ENCODE measurements at places on chromosomes 2 and 18.

- DNase-seq: peak; percentile 17
Observed at GRCh38 chr2:182594286-182594685, 121.8 kb upstream of the DNAJC10 start.

- DNase-seq: no peak
Observed at GRCh38 chr2:25316101-25316500, 25.6 kb downstream of the DNMT3A start.

DNA sequence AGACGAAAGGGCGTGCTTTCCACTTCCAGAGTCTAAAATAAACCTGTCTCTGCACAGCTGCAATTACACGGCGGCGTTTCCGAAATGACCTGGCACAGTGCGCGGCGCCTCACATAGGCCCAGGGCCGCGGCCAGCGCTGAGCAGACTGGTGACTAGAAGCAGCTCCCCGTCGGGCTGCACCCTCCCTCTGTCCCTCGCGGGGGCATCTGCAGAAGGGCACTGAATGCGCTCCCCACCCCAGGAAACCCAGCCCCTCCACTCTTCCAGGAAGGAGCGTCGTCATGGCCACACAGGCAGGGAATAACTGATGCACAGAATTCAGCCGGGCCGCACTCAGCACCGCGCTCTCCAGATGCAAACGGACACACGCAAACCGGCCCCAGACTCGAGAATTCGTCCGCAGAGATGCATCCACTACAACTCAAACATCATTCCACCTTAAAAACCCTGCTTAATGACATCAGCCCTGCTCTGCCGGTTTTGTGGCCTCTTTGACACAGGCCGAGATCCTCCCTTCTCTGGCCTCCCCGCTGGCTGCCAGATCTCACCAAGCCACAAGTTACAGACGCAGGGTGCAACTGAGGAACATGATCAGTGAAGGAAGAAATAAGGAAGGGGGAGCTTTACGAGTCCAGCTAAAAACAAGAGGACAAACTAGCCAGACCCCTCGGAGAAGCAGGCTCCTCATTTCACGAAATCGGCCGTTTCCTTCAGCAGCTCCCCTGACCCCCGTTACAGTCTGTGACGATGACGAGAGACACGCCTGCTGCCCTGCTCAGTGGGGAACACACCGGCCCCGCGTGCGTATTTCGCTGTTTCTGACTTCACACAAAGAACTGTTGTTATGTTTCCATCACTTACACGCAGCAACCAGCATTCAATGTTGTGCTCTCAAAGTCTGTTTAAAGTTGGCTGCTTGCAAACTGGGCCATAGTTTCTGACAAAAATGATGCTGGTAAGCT lies 40.2 kb downstream of the MBP start:
- no peak for DNase-seq

- no peak for DNase-seq
Observed at GRCh38 chr2:156332284-156332533, 312 bp downstream of the NR4A2 start.

DNA sequence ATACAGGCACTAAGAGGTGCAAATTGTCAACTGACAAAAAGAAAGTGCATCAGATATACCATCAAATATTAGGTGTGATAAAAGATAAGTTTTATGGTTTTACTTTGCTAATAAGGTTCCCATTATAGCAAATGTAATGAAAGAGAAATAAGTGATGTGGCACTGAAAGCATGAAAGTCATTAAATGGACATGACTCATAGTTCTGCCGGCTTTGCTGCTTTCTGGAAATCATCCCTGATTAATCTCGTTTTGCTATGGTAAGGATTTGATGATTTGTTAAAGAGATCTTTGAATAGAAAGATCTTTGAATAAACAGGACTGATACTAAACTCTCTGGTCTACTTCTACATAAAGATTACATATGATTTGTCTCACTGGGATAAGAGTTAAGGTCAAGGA lies 72.7 kb downstream of the CLIP4 start:
- DNase-seq: peak; percentile 38

- DNase-seq: peak; percentile 75
Observed at GRCh38 chr2:171410101-171410500, 23.7 kb downstream of the METTL8 start.

GRCh38 chr18:44181951-44182747 lies 498.5 kb upstream of the SETBP1 start:
- DNase-seq: no peak

GRCh38 chr2:238505119-238505891 lies 78.6 kb downstream of the ASB1 start:
- DNase-seq: no peak

- no peak for DNase-seq
Observed at GRCh38 chr2:171325886-171326585, 107.8 kb downstream of the METTL8 start.

DNA sequence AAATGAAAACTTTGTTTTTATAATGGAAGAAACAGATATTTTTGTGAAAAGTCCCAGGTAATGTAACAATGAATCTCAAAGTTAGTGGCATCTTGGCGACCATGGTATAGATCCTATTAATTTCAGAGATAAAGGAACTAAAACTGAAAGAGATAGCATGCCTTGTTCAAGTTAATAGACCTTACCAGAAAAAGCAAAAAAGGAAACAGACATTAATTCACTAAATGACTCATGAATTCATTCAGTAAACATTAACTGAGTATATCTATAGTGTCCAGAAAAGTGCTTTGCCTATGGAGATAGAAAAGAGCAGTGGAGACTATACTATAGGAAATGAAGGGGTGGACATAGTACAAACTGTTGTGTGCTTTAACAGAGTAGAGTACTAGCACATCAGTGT lies 763.3 kb downstream of the TRIB2 start:
- no peak for DNase-seq

DNA sequence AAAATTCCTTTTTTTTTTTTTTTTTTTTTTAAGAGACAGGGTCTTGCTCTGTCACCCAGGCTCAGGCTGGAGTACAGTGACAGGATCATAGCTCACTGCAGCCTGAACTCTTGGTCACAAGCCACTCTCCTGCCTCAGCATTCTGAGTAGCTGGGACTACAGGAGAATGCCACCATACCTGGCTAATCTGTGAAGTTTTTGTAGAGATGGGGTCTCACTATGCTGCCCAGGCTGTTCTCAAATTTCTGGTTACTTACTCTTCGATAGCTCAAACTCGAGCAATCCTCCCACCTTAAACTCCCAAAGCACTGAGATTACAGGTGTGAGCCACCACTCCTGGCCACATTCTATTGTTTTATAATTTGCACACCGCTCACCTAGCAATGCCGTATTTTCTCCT lies 27.0 kb downstream of the RNF149 start:
- DNase-seq: no peak

GRCh38 chr2:71067567-71068217 lies 756 bp upstream of the NAGK start:
- no peak for DNase-seq

- no peak for DNase-seq
Observed at GRCh38 chr2:216804357-216805350, 55.2 kb downstream of the TNP1 start.

GRCh38 chr18:62420151-62420512 lies 95.0 kb downstream of the TNFRSF11A start:
- no peak for DNase-seq

- no peak for DNase-seq
Observed at GRCh38 chr2:19865151-19865550, 36.6 kb downstream of the TTC32 start.

GRCh38 chr2:121664086-121664485 lies 14.8 kb upstream of the CLASP1 start:
- DNase-seq: no peak

- DNase-seq: peak; percentile 73
Observed at GRCh38 chr2:24382363-24383073, 22.2 kb upstream of the ITSN2 start.

GRCh38 chr2:233430081-233430480 lies 75.8 kb downstream of the DGKD start:
- DNase-seq: peak; percentile 93

- DNase-seq: no peak
Observed at GRCh38 chr2:129914538-129915302, 64.7 kb upstream of the RAB6C start.

Measured in fibroblast of villous mesenchyme (primary cell).